ENCODE measurements at places on chromosomes 3 and 15. TPM values are rescaled to one million over a fixed set of nuclear protein-coding genes. Genes with fewer than 3 reads are reported as not detected.

Gene IL17RC
- 21.3 TPM for total RNA-seq

Gene TRH
- total RNA-seq: not detected

Gene INO80
- 22.3 TPM for total RNA-seq

Gene SLC6A11
- total RNA-seq: not detected

GRCh38 chr3:34988296-34988695 is 651.0 kb upstream of the ARPP21 start:
- no peak for DNase-seq

DNA sequence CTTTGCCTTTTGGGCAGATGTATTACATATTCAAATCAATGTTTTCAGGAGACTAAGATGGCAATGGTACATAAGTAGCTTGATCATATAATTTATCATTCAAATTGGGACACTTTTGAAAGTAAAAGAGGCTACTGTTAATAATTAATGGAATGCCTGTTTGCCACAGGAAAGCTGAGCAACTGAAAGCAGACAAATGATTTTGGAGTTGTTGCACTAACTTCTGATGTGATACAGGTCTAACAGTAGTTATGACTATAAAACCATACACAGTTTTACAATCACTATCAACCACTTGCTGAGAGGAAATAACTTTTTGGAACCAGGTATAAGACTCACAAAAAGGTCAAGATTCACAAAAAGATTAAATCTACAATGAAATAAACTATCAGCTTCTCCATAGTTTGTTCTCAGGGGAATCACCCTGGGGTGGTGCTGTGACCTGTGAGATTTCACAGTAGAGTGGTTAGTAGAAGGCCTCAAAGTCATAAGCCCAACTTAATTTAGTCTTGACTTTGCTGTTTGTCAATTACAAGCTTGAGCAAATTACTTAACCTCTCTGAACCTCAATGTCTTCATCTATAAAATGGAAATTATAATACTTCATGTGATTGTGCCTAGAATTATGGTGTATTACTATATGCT is 42.7 kb downstream of the HHLA2 start:
- DNase-seq: no peak

DNA sequence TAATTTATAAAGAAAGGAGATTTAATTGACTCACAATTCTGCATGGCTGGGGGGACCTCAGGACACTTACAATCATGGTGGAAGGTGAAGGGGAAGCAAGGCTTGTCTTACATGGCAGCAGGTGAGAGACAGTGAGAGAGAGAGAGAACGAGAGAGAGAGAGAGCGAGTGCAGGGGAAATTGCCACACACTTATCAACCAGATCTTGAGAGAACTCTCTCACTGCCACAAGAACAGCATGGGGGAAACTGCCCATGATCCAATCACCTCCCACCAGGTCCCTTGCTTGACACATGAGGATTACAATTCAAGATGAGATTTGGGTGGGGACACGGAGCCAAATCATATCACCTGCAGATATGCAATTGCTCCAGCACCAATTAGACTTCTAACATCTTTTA is 7.1 kb upstream of the RPL39L start:
- DNase-seq: no peak

- DNase-seq: no peak
Measured at GRCh38 chr3:12752102-12752501, 7.0 kb downstream of the TMEM40 start.

GRCh38 chr3:36403661-36404060 is 23.4 kb downstream of the STAC start:
- DNase-seq: peak; percentile 36

- DNase-seq: no peak
Measured at GRCh38 chr3:103992469-103992868, 1374.2 kb upstream of the ALCAM start.

DNA sequence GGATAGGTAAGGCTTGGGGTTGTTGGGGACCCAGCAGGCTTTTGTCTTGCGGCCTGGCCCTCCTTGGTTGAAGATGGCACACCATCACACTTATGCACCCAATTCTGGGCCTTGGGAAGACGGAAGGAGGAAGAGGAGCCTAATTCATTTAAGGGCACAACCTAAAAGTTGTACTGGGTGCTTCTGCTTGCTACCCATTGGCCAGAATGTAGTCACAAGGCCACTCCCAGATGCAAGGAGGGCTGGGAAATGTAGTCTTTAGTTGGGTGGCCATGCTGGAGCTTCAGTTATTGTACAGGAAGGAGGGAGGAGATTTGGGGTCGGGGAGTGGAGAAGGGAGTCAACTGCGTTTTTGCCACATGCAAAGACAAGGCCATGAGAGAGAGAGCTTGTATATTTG is 109.2 kb downstream of the TMEM266 start:
- DNase-seq: no peak

DNA sequence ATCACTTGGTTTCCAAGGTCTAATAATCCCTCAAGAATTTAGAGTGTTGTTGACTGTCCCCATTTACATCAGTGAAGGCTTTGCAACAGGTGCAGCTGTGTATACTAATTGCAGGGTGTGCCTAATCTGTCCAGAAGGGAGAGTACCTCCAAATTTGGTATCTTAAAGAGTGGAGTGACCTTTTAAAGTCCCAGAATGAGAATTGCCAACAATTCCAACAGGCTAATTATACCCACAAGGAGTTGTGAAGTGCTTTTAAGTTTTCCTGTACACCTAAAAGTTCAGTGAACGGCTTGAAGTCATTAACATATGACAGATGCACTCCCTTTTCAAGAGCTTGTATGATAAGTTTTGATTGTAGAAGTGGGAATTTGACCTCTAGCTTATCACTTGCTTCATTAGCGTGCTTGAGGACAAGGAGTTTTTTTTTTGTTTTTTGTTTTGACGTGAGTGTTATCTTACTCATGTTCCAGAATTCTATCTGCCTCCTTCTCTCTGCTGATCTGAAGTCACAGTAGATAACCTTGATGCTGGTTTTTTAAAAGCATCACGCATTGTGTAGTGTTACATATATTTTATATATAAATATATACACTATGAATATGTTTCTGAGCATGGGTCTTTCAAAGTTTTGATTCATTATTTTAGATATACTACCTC is 26.3 kb downstream of the CDIN1 start:
- no peak for DNase-seq

DNA sequence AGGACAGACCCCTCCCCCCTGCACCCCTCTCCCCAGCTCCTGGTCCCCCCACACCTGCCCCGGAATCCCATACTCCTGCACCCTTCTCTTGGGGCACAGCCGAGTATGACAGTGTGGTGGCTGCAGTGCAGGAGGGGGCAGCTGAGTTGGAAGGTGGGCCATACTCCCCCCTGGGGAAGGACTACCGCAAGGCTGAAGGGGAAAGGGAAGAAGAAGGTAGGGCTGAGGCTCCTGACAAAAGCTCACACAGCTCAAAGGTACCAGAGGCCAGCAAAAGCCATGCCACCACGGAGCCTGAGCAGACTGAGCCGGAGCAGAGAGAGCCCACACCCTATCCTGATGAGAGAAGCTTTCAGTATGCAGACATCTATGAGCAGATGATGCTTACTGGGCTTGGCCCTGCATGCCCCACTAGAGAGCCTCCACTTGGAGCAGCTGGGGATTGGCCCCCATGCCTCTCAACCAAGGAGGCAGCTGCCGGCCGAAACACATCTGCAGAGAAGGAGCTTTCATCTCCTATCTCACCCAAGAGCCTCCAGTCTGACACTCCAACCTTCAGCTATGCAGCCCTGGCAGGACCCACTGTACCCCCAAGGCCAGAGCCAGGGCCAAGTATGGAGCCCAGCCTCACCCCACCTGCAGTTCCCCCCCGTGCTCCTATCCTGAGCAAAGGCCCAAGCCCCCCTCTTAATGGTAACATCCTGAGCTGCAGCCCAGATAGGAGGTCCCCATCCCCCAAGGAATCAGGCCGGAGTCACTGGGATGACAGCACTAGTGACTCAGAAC is 9.8 kb downstream of the MAP1A start:
- no peak for DNase-seq

DNA sequence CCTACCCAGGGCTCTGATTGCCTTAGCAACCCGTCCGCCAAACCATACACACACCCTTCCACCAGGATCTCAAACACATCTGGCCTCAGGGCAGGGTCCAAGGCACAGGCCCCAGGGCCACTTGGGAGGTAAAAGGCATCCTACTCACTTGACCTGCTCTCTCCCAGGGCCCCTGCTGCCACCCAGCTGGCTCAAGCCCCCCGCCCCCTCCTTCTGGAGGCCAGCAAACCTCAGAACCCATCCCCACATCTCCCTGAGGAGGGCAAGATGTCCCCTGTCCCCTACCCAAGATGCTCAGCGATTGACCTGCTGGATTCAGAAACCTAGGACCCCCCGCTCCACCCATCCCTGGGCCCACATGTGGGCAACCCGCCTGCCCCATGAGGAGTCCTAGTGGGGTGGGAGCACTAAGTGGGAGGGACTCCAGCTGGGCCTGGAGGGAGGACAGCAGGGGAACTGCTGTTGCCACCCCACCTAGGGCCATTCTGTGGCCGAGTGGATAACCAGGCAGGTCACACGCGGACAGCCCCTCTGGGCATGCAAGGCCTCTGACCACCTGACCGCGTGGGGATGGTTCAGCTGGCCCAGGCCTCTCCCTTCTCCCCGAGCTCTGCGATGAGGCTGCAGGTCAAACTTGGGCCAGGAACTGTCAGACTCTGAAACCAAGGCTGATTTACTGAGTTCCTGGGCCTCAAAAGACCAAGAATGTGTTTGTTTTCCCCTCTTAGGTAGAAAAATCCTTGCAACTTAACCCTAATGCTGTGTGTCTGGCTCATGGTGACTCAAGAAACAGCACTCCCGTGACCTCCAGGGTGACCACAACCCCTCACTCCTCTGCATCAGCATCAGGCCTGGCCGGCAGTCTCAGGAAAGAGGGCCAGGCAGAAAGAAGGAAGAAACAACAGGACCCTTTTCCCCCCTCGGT is 4.2 kb downstream of the MFGE8 start:
- peak; percentile 36 for DNase-seq

GRCh38 chr3:107590786-107591185 is 68.0 kb downstream of the BBX start:
- no peak for DNase-seq

DNA sequence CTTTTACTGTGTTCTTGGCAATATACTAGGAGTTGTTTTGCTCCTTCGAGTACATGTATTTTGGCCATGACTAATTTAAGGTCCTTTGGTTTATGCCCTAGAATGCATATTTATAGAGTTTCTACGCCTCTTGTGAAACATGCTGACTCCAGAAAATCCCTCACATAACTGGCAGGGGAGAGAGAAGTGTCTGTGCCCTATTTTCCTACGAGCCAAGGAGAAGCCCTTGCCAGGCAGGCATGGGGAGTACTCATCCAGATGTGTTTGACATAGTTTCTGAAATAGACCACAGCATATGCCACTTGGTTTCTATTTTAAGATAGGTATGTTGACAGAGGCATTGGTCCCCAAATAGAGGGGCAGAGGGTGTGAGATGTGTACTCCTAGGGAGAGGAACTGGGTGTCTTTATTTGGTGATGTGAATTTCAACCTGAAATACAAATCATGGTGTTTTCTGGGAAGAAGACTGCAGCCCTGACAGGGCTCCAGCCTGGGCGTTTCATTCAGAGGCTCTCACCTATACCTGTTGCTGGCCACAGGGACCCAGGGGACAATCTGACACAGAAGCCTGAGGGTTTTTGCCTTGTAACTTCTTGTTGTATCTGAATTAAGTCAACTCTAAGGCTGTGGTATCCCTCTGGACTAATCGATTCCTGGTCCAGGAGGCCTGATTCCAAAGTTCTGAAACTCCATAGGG is 267.8 kb upstream of the C2CD4B start:
- peak; percentile 50 for DNase-seq

DNA sequence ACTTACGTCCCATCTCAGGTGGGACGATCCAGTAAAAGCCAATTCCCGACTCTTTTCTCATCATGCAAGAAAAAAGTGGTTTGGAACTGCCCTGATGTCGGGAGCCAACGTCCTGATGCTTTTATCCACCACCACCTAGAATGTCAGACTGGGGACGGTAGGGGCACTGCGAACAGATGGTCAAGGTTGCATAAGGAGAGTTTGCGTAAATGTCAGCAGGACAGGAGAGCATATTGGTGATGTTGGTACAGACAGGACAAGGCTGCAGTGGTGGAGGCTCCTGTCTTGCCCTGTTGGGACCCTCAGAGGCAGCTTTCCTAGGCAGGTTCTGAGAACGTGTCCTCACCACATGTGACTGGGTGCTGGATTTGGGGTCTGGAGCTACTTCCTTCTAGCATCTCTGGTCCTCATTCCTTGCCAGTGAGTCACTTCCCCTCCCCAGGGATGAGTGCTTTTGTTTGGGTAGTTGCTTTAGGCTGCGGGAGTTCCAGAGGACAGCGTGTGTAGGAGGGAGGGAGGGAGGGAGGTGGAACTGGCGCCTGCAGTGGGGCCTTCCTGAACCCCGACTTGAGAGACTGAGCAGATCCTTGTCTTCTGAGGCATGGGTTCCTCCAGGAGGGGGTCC is 21.0 kb downstream of the THSD4 start:
- peak; percentile 89 for DNase-seq

- no peak for DNase-seq
Measured at GRCh38 chr3:151035072-151035471, 50.4 kb upstream of the MED12L start.

DNA sequence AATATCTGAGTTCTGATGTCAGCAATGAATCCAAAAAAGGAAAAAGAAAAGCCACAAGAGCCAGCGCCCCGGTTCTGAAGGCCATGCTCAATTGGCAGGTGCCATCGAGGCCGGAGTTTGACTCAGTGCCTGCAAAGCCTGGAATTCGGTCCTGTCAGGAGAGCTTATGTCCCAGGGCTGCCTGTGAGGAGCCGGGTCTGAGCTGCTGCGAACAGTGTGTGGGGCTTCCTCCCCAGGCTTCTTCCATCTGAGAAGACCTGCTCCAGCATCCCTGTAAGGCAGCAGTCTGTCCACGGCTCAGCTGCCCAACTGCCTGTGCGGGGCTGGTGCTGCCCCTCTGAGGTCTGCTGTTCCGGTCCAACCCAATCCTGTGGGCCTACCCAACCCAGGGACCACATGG is 46.1 kb downstream of the ROPN1B start:
- DNase-seq: no peak

DNA sequence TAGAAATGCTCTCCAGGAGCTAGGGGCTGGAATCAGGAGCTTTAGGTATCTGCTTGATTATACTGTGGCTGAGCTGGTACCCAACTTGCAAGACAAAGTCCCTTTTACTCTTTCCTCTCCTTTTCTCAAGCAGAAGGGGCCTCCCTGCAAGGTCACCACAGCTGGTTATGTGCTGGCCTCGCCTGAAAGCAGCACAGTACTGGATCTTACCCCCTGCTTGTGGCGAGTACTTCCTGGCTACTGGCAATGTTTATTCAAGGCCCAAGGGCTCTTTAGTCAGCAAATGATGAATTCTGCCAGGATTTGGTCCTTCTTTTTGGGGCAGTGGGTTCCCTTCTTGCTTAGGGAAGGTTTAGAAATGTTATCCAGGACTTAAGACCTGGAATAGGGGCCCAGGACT is 234.6 kb downstream of the RAP2B start:
- DNase-seq: no peak

- no peak for DNase-seq
Measured at GRCh38 chr3:183188895-183189462, 26.4 kb upstream of the LAMP3 start.

DNA sequence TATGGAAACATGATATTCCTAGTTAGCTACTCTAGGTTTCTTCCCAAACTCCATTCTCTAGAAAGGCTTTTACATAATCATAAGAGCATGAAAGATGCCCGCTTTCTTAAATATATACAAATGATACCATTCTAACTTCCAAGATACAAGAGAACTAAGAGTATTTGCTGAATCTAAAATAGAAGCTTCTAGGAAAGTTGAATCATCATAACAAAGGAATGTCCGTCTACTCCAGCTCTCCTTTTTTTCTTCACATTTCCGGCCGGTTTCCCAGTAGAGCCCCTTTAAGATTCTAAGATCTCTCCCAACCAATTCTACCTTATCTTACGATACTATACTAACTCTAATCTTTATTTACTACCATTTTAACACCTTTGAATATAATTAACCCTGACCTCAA is 60.1 kb downstream of the RAD18 start:
- peak; percentile 68 for DNase-seq

- DNase-seq: peak; percentile 33
Measured at GRCh38 chr3:188832961-188833721, 338.6 kb upstream of the TPRG1 start.
